ENCODE measurements at places on chromosomes 3 and 15. TPM values are rescaled to one million over a fixed set of nuclear protein-coding genes. Genes with fewer than 3 reads are reported as not detected.

GRCh38 chr3:57309769-57310360, 17.4 kb upstream of the ASB14 start:
- no peak for DNase-seq

The SERPINI2 gene
- not detected for total RNA-seq

DNA sequence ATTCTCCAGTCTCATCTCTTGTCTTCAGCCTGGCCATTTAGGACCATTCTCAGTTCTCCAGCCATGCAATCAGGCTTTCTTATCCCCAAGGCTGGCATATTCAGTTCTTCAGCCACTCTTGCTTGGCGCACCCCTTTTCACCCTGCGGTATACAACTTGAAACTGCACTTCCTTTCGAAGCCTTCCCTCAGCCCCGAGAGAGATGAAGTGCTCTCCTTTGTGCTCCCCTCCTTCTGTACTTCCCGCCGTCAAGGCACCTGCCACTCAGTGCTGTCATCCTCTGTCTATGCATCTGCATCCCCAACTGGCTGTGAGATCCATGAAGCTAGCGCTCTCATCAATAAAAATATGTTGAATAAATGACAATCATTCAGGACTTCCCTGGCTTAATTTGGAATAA, 45.7 kb downstream of the MORC1 start:
- no peak for DNase-seq

- DNase-seq, result no peak
Measured at GRCh38 chr3:154540950-154541604, 111.1 kb upstream of the GPR149 start.

DNA sequence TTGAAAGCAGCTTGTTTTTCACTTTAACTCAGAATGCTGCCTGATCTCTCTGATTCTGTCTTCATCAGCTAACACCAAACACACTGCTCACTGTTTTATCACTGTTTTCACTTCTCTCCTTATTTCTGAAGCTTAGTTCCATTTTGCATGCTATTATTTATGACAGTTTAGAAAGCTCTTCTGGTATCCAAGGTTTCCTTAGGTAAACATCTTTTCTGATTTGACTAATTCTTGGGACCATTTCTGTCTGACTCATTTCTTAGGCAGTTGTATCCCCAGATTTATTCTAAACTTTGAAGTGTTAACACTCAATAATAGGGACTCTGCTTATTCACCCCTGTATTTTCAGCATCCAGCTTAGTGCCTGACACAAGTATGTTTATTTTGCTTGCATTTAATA, 167.7 kb downstream of the BCHE start:
- no peak for DNase-seq

- DNase-seq, result no peak
Measured at GRCh38 chr3:112001526-112001925, 2.8 kb downstream of the TAGLN3 start.

DNA sequence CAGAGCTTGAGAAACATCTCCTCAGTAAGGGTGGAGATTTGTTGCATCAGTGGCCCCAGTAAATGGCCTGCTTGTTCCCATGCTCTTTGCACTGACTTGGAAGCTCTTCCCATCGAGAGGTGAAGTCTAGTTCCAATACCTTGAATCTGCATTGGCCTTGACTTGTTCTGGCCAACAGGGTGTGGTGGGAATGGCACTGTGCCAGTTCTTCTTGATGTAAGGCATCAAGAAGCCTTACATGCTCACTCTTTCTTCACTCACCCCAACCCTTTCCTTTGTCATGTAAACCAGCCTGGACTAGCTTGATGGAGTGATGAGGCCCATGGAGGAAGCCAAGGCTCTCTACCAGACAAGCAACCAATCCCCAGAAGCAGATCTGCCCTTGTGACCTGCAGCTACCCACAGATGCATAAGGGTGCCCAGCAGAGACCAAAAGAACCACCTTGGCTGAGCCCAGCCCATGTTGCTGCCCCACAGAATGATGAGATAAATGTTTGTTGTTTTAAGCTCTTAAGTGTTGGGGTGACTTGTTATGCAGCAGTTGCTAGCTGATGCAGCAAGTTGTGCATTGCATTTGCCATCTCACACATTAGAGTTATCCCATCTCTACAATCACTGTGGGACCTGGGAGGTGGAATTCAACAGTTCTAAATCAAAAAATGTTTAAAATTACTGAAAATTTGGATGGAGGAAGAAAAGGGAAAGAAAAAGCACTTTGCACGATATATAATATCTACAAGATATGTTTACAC, 11.1 kb upstream of the MGLL start:
- no peak for DNase-seq
